ENCODE measurements at places on chromosomes 7 and 10.
A peak's percentile ranks its signal among the peaks of the same experiment; 100 is the strongest.

GRCh38 chr10:63720072-63720537 lies 198.9 kb downstream of the REEP3 start:
- peak; percentile 33 for DNase-seq

DNA sequence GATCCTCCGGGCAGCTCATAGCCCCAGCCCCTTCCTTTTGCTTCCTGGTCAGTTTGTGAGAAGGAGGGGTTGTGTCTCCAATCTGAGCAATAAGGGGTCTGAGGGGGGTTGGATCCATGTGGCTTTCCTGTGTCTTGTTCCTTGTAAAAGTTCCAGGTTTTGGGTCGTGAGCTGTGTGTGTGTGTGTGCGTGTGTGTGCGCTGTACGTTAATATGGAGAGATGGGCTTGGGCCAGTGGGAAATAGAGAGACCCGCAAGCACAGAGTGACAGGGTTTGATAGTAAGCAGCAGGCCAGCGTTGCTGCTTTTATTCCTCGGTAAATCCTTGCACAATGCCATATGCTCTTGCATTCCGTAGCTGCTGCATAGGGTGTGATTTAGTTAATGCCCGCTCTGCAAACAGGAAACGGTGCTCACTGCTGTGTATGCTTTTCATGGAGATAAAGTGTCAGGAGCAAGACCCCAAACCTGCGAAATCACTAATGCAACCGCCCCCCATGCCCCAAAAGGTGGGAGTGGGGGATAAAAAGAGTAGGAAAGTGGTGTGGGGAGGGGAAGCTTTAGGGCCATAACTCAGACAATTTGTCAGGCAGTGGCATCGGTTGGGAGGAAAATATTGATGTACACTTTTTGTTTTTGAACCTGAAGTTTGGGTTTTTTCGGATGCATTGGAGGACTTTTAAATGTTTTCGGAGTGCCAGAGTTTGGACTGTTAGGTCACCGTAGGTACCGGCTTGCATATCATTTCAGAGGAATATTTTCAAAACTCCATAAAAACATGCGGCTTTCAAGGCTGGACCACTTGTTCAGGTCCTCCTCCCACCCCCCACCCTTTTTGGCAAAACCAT lies 108.7 kb downstream of the TCF7L2 start:
- DNase-seq = no peak

DNA sequence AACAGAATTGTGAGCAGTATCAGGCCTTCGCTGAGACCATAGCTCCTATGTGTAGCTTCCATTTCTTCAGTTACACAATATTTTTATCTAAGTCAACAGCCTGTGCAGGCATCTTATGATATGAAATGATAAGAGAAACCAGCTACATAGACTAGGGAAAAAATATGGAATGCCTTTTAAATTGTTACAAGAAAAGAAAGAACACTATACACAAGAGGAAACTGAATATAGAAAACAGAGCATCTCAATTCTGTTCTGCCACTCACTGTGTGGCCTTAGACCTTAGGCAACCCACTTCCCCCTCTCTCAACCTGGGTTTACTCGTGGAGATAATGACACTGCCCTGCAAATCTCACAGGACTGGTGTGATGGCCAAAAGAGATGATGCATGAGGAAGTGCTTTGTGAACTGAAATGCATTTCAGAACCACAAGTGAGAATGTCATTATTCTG lies 132.9 kb downstream of the LRRN3 start:
- DNase-seq = no peak

- no peak for DNase-seq
These were observed 80.8 kb upstream of the SH2B2 start for GRCh38 chr7:102205915-102206314.

GRCh38 chr10:94251098-94251497 lies 111.6 kb downstream of the NOC3L start:
- DNase-seq = no peak

GRCh38 chr7:24921362-24921679 lies 58.7 kb downstream of the OSBPL3 start:
- no peak for DNase-seq

GRCh38 chr10:89122433-89123051 lies 84.6 kb downstream of the CH25H start:
- peak; percentile 21 for DNase-seq

GRCh38 chr7:126790763-126791162 lies 462.0 kb downstream of the GRM8 start:
- no peak for DNase-seq

- DNase-seq = no peak
These were observed 42.4 kb downstream of the VWA2 start for GRCh38 chr10:114281461-114281860.

- DNase-seq = no peak
These were observed 82.8 kb upstream of the PPP2R2D start for GRCh38 chr10:131817866-131818509.

- peak; percentile 17 for DNase-seq
These were observed 47.1 kb upstream of the TMEM72 start for GRCh38 chr10:44864051-44864450.

DNA sequence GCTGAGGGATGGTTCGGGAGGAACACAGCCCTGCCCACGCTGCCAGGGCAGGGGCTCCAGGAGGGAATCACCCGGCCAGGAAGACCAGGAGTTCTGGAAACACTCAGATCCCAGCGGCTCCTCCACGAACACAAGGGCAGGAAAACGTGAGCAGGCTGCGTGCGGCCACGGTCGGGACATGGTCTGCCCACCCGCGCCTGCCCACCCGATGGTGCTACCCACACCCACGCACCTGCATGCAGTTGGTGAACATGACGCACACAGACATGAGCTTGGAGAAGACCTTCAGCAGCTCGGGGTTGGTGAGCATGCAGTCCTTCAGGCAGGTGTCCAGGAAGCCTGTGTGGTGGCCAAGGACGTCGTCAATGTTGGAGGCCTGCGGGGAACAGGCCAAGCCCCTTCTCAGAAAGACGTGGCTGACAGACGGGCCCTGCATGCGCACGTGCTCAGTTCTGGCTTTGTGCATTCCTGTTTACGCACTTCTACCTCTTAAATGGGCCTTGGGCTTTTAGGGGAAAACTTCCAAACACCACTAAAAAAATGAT lies 6.2 kb upstream of the ADAM8 start:
- DNase-seq = no peak

- DNase-seq = no peak
These were observed 612.6 kb upstream of the FOXK1 start for GRCh38 chr7:4069268-4070095.

DNA sequence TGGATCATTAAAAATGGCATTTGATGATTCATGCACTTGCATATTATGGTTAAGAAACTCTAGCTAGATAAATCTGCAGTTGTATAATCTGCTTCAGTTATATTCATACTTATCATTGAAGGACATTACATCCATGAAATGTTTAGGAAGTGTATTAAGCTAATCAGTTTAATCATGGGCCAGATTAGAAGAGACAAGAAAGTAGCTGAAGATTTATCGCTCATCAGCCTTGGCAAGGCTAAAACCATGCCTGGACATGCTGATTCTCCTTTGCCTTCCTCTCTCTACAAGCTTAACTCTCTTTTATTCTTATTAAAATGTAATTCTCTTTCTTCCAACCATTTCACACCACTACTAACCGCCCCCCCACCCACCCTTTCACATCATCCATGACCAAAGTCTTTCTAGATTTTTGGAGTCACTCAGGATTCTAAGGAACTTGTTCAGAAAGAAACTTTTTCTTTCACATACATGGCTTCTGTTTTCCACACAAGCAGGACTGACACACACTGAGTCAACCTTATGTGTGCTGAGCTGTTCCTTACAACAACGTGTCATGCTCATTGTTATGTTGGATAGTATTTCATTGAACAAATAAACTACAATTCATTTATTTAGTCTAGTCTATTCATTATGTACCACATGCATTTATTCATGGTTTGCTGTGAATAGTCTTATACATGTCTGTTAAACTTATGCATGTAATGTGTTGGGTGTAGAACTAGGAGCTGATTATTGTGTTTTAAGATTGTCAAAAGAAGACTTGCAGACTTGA lies 227.3 kb upstream of the SP8 start:
- no peak for DNase-seq

GRCh38 chr7:8284606-8285005 lies 22.6 kb upstream of the ICA1 start:
- no peak for DNase-seq

GRCh38 chr10:73873838-73874215 lies 528 bp downstream of the CAMK2G start:
- DNase-seq = peak; percentile 54

DNA sequence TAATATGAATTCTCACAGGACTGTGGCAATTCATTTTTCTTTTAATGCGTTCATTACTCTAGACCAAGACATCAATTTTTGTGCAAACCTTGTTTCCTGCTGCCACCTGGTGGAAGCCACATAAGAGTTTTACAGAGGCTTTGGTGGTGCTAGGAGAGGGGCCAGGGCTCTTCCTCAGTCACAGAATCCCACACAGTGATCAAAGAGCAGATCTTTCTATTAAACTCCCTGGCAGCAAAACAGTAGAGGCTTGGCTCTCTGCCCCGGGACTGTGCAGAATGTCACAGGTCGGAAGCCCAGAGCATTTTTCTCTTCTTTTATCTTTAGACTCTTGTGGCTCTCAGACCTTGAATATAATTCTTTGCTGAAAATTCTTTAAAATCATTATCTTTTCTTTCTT lies 506.4 kb upstream of the C7orf33 start:
- no peak for DNase-seq

DNA sequence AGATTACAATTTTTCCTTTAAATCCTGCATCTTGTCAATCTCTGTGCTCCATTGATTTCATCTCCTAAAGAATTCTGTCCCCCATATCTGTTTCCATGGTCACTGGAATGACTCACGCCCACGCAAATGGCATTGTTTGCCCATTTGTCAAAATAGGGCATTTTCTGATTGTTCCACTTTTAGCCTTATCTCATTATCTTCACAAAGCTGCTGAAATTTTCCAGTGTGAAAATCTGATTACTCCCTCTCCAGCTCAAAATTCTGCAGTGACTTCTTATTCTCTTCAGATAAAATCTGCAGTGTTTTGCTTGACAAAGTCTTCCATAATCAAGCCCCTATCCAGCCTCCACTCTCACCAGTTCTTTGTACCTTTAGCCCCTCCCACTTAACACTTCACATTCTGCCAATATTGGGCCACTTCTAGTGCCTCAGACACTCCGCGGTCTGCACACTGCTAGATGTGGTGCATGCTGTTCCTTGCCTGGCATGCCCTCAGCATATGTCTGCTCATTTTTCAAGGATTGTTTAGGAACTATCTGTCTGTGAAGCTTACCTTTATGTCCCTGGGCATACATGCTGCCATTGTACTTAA lies 33.9 kb upstream of the CTTNBP2 start:
- no peak for DNase-seq

GRCh38 chr10:125782054-125782453 lies 6.4 kb upstream of the MMP21 start:
- no peak for DNase-seq

GRCh38 chr7:130865408-130866236 lies 131.6 kb upstream of the KLF14 start:
- no peak for DNase-seq

DNA sequence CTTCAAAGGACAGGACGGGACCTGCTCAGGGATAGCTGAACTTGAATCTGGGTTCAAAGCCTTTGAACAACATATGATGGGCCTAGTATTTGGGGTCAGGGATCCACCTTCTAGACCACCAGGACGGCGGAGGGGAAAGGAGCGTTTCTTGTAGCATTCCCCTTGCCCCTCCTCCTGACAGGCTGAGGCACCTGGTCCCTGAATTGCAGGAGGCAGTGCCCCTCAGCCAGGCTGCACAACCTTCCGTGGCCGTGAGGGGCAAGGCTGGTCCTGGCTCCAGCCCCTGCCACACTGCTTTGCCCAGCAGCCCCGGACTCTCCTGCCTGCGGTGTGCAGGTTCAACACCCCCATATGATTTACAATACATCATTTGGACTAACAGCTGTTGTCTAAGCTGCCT lies 58.1 kb downstream of the INSIG1 start:
- DNase-seq = no peak

DNA sequence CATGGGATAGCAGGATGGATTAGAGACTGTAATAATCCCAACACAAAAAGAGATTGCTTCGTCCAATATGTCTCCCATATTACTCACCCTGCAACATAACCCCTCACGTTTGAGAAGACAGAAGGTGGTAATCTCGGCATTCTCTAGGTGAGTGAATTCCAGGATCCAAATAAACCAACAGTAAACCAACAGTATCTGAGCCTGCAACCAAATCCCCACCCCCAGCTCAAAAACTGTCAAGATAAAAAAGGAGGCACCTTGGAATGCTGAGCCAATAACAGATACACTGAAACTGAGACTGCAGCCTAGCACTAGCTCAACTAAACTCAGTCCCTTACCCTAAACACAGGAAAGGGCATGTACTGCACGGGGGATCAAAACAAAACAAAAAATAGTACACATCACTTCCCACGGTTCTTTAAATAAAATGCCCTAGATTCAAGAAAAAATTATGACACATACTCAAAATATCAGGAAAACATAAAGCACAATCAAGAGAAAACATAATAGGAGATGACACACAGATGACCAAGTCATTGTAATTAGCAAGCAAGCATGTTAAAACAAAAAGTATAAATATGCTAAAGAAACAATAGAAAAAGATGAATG lies 28.0 kb downstream of the IPMK start:
- no peak for DNase-seq

DNA sequence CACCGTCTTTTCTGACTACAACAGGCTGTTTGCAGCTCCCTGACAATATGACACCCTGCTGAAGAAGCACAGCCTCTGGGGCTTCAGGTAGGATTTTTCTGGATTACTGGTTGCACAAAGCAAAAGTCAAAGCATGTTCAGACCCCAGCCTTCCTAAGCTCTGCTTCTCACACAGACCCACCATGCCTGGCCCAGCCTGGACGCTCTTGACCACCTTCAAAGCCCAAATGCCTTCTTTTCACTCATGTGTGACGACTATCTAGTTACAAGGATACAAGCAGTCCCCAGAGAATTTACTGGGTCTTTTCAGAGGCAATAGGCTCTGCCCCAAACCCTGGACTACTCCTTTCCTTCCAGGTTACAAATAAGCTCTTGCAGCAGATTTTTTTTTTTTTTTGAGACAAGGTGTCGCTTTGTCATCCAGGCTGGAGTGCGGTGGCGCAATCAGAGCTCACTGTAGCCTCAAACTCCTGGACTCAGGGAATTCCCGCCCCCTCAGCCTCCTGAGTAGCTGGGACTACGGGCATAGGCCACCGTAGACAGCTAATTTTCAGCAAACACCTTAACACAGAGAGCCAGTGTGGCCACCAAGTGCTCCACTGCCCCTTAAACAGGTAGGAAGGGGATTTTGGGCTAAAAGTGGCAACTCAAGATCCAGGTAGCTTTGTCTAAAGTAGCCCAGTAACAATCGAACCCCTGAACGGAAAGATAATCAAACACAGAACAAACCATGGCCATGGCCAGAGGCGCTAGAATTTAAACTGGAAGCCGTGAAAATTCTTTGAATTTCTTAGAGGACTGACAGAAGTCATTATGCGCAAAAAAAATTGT lies 16.2 kb downstream of the SVIL start:
- DNase-seq = no peak

GRCh38 chr7:73738220-73738611 lies 386 bp downstream of the ABHD11 start:
- peak; percentile 53 for DNase-seq

GRCh38 chr7:13603661-13604060 lies 385.8 kb downstream of the ETV1 start:
- no peak for DNase-seq

GRCh38 chr7:50308532-50309385 lies 4.2 kb downstream of the IKZF1 start:
- no peak for DNase-seq
